ENCODE measurements at places on chromosomes 16 and 17. TPM values are rescaled to one million over a fixed set of nuclear protein-coding genes. Genes with fewer than 3 reads are reported as not detected.

The PYY gene
- not detected for total RNA-seq

The WRAP53 gene
- 18.5 TPM for total RNA-seq

The FMNL1 gene
- total RNA-seq = 0.03 TPM

The OR1G1 gene
- total RNA-seq = not detected

The HAP1 gene
- total RNA-seq = not detected

The LITAFD gene
- not detected for total RNA-seq

The STXBP4 gene
- total RNA-seq = 4.1 TPM

The CIITA gene
- total RNA-seq = not detected

The C17orf67 gene
- 1.7 TPM for total RNA-seq

The CCL8 gene
- not detected for total RNA-seq

The OR1F1 gene
- total RNA-seq = not detected

The CDH5 gene
- not detected for total RNA-seq

The CDYL2 gene
- 0.68 TPM for total RNA-seq

The KRTAP4-9 gene
- total RNA-seq = not detected

The HLF gene
- 0.05 TPM for total RNA-seq

The ARHGAP44 gene
- total RNA-seq = 1.2 TPM

The NPIPA1 gene
- 27.1 TPM for total RNA-seq

The TEX19 gene
- 1.1 TPM for total RNA-seq

The C1QTNF8 gene
- total RNA-seq = 0.10 TPM

The LDAF1 gene
- 13.3 TPM for total RNA-seq

The MTSS2 gene
- total RNA-seq = 38.1 TPM

The MEIOC gene
- not detected for total RNA-seq

The MFSD6L gene
- not detected for total RNA-seq

The FA2H gene
- total RNA-seq = 23.0 TPM

The MT1F gene
- total RNA-seq = 5.6 TPM

The LPO gene
- not detected for total RNA-seq

The CEP20 gene
- total RNA-seq = 19.2 TPM

The GLIS2 gene
- total RNA-seq = 6.7 TPM
